ENCODE measurements at places on chromosomes 12 and 14.
A peak's percentile ranks its signal among the peaks of the same experiment; 100 is the strongest.

GRCh38 chr12:57518920-57519795 is 1.2 kb downstream of the DDIT3 start:
- DNase-seq, result no peak

DNA sequence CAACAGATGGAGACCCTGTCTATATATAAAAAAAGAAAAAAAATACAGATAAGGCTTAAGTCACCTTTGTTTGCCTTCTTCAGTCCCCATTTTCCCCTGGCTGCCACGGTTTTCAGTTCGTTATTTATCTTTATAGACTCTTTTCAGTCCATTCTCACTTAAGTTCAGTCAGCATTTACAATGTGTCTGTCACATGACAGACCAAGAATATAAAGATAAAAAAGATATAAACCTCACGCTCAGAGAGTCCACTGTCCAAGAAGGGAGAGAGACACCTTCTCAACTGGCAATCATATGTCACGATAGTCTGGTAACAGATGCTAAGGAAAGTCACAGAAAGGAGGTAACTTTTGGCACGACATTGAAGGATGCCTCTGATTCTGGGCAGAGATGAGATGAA is 13.4 kb upstream of the POLR3B start:
- DNase-seq, result no peak

- DNase-seq, result no peak
Measured at GRCh38 chr14:99576761-99577705, 27.0 kb downstream of the CCDC85C start.

GRCh38 chr12:113208041-113208934 is 13.0 kb upstream of the TPCN1 start:
- peak; percentile 67 for DNase-seq

GRCh38 chr14:22802860-22803686 is 12.2 kb downstream of the SLC7A7 start:
- no peak for DNase-seq

DNA sequence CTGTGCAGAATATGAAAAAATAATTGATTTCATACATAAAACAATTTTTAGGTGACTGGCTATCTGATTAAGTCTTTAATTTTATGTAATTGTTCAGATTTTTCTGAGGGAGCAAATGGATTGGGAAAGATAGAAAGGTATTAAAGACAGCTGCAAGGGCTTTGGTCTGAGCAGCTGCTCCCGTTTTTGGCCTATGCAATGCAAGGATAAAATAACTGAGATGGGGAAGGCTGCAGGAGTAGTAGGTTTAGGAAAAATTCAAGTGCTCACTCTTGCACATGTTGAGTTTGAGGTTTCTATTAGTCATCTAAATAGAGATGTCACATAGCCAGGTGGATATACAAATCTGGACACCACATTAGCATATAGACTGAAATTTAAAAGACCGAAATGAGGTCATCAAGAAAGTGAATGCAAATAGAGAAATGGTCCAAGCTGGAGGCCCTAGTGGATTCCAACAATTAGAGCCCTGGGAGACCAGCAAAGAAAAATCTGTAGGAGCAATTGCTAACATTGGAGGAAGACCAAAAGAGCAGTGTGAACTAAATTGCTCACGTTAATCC is 144.0 kb downstream of the PPFIA2 start:
- DNase-seq, result no peak

- DNase-seq, result no peak
Measured at GRCh38 chr12:2654741-2655140, 140.0 kb upstream of the FKBP4 start.

GRCh38 chr14:105375635-105376057 is 22.7 kb upstream of the TEX22 start:
- peak; percentile 25 for DNase-seq

GRCh38 chr12:5096241-5096924 is 52.7 kb downstream of the KCNA5 start:
- no peak for DNase-seq

DNA sequence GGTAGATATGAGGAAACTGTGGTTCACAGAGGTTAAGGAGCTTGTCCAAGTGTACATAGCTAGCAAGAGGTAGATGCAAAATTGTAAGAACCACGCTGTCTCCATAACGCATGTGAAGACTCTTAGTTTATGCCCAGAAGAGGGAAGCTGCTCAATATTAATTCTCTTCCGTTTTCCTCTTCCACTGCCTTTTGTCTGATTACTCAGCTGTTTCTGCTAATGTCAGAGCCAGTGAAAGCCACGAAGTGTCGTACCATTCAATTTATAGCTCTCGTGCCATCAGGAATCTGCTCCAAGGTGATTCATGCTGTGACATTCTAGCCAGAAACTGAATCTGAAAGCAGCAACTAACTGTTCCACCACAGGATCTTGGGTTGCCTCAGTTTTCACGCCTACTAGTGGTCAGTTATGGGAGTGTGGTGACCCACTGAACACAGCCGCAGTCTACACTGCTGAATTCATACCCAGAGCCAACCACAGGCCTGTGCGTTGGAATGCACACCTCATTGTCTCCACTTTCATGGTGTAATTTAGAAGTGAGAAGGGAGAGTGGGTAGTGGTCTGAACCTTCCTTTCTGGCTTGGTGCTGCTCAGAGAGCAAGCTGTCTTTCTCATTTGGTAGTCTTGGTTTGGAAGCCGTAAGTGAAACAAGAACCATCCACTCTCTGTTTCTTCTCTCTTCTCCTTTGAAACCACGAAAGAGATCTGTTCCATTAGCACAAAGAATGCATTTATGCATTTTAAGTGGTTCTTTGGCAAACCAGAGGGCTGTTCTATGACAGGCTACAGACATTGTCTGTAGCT is 74.2 kb upstream of the NAP1L1 start:
- peak; percentile 72 for DNase-seq

DNA sequence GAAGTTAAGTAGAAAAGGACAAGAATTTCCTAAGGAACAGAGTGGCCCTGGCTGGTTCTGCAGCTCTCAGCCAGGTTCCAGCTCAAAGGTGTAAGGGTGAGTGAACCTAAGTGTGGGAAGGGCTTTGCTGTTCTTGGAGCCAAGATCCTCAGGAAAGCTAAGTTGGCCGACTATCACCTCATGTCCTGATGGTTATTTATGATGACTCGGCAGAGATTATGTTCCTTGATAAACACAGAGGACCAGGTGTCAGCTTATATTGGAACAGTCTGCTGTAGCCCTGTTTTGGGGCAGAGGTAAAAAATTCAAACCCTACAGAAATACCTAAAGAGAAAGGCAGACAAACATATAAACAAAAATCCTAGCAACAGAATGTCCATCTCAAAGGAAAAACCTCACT is 128.5 kb downstream of the TBX3 start:
- no peak for DNase-seq

- DNase-seq, result no peak
Measured at GRCh38 chr12:54047160-54047963, 6.3 kb upstream of the HOXC4 start.

GRCh38 chr14:67668559-67668958 is 5.9 kb downstream of the VTI1B start:
- DNase-seq, result peak; percentile 46

DNA sequence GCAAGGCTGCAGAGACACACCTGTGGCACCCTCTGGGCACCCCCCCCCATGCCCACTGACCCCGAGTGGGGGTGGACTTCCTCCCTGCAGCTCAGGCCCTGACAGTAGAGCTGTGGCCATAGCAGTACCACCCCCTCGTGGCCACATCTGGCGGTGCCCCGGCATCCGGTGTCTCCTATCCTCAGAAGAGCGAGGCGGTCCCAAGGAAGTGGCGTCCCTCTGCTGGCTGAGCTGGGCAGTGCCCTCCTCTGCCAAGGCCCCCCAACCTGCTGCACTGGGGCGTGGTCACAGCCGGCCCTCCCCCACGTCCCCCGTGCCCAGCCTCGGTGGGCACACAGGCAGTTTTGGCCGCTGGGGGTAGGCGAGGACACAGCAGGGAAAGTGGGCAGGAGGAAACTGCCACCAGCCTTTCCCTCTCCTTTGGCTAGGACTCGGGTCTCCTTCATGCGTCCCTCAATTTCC is 6.0 kb upstream of the SLC6A12 start:
- peak; percentile 4 for DNase-seq

- no peak for DNase-seq
Measured at GRCh38 chr12:115528466-115528865, 749.0 kb downstream of the MED13L start.

- DNase-seq, result no peak
Measured at GRCh38 chr12:4985820-4986219, 57.9 kb upstream of the KCNA5 start.

GRCh38 chr12:67797753-67798152 is 149.2 kb downstream of the DYRK2 start:
- no peak for DNase-seq

GRCh38 chr14:68250927-68251768 is 431.6 kb downstream of the RAD51B start:
- no peak for DNase-seq

DNA sequence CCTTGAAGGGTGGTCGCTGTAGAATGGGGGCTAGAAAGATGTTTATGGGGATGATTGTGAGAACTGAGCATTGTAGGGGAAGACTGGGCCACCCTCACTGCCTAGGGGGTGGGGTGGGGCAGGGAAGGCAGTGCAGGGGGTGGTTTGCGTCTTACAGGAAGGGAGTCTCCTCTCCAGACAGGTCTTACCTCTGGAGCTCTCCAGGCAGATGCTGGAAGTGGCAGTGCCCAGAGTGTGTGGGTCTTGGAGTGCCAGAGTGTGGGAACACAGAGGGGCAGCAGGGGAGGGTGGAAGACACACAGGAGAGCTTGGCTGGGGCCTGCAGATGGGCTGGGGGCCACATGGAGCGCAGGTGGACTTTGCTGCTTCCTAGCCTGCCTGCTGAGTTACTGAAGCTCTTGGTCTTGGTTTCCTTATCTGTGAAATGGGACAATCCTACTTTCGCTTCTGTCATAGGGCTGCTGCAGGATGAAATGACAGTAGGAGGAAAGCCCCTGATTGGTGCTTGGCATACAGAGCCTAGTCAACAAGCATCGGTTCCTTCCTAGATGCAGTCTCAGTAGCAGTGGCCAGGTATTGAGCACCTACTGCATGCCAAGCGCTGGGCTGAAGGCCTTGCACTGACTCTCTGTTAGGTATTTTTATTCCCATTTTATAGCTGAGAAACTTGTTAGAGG is 118.3 kb downstream of the SLC25A47 start:
- no peak for DNase-seq

GRCh38 chr12:62379026-62379722 is 87.5 kb upstream of the MON2 start:
- no peak for DNase-seq

DNA sequence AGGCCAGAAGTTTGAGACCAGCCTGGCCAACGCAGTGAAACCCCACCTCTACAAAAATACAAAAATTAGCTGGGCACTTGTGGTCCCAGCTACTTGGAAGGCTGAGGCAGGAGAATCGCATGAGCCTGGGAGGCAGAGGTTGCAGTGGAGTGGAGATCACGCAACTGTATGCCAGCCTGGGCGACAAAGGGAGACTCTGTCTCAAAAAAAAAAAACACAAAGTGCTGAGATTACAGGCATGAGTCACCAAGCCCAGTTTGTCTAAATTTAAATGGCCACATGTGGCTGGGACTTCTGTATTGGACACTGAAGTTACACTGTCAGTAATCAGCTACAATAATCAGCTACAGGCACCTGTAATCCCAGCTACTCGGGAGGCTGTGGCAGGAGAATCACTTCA is 100.9 kb upstream of the AEBP2 start:
- DNase-seq, result no peak

DNA sequence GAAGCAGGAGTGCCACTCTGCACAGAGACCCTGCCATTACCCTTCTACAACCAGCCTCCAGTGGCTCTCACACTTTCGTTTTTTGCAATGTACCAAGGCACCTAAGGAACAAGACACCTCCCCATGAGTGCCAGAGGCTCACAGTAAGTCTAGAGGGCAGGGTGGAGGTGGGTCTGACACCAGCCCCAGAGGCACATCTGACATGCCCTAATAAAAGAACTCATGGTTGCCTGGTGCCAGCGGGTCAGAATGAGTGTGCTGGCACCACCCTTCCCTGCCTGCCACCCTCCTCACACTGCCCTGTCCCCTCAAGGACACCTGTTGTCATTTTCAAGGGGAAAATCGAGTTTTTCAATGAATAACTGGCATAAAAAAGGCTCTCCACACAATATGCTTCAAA is 161.2 kb downstream of the FOXN3 start:
- DNase-seq, result no peak

- no peak for DNase-seq
Measured at GRCh38 chr12:107818984-107819383, 44.5 kb downstream of the ASCL4 start.

- DNase-seq, result no peak
Measured at GRCh38 chr14:100810435-100810834, 15.5 kb upstream of the MEG3 start.

- DNase-seq, result no peak
Measured at GRCh38 chr12:114848666-114849065, 164.7 kb upstream of the TBX3 start.

- no peak for DNase-seq
Measured at GRCh38 chr14:46490238-46490685, 161.3 kb downstream of the RPL10L start.

DNA sequence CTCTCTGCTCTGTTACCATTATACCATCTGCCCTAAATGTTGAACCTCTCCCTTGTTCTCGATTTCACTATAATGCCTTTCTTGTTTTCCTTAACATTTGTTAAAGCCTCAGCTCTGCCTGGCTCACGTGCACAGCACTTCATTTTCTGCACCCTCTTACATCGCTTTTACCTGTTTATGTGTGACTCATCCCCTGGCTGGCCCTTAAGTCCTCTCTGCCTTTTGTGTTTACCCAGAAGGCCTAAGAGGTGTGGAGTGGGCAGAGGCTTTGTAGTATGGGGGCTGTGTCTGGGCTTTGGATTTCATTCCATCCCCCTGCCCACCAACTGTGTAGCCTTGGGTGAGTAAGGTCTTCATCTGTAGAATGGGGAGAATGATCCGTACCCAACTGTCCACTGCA is 36.5 kb downstream of the UBE3B start:
- no peak for DNase-seq

DNA sequence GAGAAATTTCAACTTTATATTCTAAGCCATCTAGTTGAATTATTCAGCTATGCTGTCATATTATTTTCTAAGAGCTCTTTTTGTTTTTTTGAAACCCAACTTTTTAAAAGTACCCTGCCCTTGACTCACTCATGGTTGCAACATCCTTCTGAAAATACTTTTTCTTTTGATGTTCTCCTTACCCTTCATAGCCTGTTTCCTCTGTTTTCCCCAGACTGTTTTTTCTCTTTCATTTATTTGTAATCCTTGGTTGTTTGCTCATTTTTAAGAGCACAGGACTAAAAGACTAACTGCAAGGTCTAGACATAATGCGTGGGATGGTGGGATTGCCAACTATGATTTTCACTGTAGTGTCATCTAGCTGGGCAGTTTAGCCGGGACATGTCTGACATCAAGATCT is 21.2 kb upstream of the CDKL1 start:
- DNase-seq, result no peak

GRCh38 chr12:109804820-109805761 is 28.1 kb downstream of the TRPV4 start:
- peak; percentile 66 for DNase-seq

- no peak for DNase-seq
Measured at GRCh38 chr12:109925185-109925840, 25.2 kb downstream of the TCHP start.

DNA sequence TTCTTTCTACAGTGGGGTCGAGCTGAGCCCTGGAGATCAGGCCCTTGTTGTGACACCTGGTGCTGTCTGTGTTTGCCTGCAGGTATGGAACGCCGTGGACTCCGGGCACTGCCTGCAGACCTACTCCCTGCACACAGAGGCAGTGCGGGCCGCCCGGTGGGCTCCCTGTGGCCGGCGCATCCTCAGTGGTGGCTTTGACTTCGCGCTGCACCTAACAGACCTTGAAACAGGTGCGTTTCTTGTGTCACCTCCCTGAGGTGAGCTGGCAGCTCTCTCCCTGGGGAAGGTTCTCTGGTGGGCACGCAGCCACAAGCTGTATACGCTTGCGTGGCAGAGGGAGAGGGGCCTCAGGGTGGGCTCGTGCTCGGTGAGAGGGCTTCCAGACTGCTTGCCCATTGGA is 119.3 kb downstream of the BEGAIN start:
- no peak for DNase-seq
